ENCODE measurements at places on chromosomes 6 and 20. TPM values are rescaled to one million over a fixed set of nuclear protein-coding genes. Genes with fewer than 3 reads are reported as not detected.

The FOXF2 gene
- total RNA-seq = not detected

The PERP gene
- 0.70 TPM for total RNA-seq

The SLPI gene
- not detected for total RNA-seq

The SPATS1 gene
- not detected for total RNA-seq
